NCI-H2171 treated with DMSO at 0.1 percent for 48 hours (cell line): ENCODE measurements at places on chromosomes 13 and 19.

DNA sequence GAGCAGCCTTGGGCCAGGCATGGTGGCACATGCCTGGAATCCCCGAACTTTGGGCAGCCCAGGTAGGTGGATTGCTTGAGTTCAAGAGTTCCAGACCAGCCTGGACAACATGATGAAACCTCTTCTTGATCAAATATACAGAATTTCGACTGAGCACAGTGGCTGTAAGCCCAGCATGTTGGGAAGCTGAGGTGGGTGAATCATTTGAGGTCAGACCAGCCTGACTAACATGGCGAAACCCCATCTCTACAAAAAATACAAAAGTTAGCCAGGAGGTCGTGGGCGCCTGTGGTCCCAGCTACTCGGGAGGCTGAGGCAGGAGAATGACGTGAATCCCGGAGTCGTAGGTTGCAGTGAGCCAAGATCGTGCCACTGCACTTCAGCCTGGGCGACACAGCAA lies 8.0 kb upstream of the NLRP7 start:
- DNase-seq, result no peak

GRCh38 chr19:9151367-9151766 lies 11.2 kb downstream of the ZNF317 start:
- DNase-seq, result no peak

- DNase-seq, result no peak
Measured at GRCh38 chr13:113443991-113444390, 9.3 kb downstream of the ADPRHL1 start.

DNA sequence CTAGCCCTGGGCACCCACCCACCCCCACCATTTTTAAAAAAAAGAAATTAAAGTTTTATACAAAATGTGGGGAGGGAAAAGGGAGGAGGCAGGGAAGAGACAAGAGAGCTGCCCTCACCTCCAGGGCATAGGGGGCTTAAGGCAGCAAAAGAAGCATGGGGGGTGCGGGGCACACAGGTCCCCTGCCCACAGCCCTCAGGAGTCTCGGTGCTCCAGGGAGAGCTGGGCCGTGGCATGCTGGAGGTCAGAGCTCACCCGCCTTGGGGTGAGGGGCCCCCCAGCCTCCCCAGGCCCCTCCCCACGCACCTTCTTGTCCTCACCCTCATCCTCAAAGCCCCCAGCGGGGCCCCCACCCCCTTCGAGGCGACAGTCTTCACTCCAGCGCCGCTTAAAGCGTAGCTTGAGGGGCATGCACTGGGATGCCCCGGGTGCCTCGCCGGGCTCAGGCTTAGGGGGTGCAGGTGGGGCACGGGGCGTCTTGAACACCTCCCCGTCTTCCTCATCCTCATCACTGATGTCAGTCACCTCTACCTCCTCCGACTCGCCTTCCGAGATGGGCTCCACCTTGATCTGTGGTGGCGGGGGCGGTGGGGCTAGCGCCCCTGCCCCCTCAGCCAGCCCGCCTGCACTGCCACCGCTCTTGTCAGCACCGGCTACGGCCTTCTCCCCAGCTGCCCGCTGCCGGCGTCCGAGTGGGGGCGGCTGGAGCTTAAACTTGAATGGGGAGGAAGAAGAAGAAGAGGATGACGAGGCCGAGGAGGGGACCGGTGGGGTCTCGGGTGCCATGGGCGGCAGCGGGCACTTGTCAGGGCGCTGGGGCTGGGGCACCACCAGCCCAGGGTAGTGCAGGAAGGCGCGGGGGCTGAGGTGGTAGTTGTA lies 6.1 kb upstream of the GSK3A start:
- DNase-seq, result no peak

DNA sequence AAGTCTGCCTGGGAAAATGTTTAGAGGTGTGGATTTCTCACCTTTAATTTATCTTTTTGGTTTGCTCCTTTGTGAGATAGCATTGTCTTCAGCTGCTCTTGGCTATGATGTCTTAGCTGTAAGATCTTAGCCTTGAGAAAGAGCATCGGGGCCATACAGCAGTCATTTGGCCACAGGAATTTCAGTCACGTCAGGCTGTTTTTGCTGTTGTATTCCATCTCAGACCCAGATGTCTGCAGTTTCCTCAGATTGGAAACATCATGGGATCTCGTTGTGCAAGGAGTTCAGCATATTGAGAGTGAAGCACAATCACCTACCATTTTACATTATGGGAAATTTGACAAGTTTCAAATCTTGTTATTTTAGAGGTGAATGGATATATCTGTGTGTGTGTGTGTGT lies 89.3 kb upstream of the C1QTNF9B start:
- no peak for DNase-seq

DNA sequence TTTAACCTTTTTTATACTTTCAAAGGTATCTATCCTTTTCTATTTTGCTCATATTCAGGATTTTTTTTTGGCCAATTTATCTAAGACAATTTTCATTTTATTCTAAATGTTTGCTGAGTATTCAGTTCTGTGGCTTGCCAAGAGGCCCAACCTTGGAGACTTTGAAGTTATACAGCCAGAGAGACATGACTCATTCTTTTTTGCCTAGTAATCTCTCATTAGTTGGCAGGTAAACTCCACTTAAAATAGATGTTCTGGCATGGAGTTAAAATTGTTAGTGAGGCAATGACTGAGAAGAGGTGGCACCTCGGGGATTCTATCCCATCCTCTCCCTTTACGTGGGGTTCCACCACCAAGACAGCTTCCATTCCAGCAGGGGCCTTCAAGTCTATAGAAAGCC lies 213.8 kb downstream of the KCTD12 start:
- DNase-seq, result no peak

DNA sequence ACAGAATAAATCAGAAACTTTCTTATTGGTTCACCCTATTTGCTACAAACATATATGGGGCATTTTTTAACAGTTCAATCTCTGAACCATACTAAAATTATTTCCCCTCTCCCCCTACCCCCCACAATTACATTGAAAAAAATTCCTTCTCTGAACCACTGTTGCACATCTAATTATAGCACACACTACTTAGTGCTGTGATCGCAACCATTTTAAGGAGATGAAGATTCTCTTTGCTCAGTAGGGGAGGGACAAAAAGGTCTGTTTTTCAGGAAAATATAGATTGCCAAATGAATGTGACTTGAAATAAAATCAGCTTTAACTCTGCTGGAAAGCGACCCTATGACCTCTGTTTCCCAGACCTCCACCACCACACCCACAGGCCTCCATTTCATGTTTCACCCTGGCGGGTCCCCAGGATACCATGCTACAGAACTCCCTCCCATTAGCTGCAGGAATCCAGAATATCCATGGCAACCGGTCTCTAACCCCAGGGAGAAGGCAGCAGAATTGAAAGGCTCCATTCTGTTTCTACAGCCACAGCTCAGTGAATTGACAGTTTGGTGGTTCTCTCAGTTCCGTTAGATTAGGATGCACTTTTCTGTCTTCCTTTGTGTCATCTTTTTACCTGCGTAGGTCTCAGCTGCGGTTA lies 286.3 kb downstream of the TBC1D4 start:
- DNase-seq, result no peak

GRCh38 chr19:28168557-28168956 lies 1044.4 kb downstream of the UQCRFS1 start:
- DNase-seq, result no peak

DNA sequence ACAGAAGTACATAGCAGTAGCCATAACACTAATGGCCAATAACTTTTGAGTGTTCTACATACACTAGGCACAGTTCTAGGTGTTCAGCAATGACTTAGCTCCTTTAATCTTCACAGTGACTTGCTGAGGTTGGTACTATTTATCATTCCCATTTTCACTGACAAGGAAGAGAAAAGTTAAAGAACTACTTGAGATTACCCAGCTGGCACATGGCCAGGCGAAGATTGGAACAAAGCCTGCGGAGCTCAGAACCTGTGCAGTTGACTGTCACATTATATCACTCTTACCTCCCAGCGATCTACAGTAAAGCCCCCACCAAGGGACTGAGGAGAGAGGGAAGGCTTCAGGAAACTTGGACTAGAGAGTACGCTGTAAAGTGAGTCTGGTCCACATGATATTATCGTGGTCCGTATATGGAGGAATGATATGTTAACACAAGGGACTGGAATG lies 42.4 kb upstream of the WDFY2 start:
- no peak for DNase-seq

- DNase-seq, result no peak
Measured at GRCh38 chr19:35404879-35405622, 34.2 kb downstream of the GPR42 start.

GRCh38 chr13:48192411-48192935 lies 40.5 kb upstream of the ITM2B start:
- peak; percentile 56 for DNase-seq

DNA sequence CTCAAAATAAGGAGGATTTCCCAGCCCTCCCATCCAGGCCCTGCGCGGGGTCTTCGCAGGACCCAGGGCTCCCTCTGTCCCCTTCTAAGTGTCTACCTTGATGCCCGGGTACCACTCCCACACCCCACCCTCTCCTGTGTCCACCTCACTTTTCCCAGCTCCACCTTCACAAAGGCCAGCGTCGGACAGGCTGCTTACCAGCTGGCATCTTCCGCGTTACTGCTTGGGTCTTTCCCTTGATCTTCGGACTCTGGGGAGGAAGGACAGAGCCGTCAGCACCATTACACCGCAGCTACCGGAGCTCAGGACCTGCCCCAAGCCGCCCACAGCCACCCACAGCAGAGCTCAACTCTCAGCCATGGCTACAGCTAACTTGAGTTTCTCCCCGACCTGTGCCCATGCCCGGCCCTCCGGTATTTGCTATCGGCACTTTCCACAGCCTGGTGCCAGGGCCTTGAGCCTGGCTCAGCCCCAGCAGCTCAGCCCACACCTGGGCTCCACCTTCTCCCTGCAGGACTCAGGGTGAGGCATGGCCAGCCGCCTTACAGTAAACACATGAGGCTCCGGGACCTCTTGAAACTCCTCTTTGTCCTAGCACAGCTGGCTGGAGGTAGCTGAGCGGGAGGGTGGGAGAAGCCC lies 3.8 kb downstream of the C13orf46 start:
- DNase-seq, result no peak

- DNase-seq, result no peak
Measured at GRCh38 chr13:81138353-81138980, 797.5 kb upstream of the SPRY2 start.

- no peak for DNase-seq
Measured at GRCh38 chr13:114025405-114025713, 51.5 kb upstream of the C13orf46 start.

DNA sequence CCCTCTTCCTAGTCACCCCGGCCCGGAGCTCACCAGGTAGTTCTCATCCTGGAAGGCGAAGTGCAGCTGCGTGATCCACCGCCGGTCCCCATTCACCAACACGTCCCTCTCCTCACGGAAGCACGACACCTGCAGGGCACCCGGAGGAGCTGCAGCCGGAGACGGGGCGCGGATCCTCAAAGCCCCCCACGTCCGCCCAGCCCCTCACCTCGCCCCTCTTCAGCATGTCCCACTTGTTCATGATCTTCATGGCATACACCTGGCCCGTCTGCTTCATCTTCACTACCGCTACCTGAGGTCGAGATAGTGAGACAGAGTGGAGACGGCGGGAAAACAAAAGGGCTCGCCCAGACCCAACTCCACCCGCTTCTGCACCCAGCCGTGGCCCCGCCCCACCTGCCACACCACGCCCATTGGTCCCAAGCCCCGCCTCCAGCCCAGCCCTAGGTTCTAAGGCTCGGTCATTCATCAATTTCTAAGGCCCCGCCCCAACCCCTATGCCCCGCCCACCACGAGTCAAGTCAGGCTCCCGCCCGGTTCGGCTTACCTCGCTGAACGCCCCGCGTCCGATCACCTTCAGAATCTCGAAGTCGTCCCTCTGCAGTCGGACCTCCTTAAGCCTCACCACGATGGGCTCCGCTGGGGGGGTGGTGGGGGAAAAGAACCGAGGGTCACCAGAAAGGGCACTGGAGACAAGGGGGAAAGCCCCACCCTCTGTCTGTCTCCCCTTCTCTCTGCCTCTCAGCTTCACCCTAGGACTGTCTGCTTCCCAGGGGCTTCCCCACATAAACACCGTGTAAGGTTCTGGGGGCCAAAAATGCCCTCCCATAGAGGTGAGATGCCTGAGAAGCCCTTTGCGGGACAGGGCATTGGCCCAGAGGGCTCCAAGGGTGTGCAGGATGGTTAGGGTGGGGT lies 2.8 kb downstream of the DMPK start:
- DNase-seq, result no peak

- no peak for DNase-seq
Measured at GRCh38 chr13:75744127-75744526, 108.0 kb downstream of the LMO7 start.

- DNase-seq, result no peak
Measured at GRCh38 chr13:43000676-43001075, 8.6 kb upstream of the EPSTI1 start.

DNA sequence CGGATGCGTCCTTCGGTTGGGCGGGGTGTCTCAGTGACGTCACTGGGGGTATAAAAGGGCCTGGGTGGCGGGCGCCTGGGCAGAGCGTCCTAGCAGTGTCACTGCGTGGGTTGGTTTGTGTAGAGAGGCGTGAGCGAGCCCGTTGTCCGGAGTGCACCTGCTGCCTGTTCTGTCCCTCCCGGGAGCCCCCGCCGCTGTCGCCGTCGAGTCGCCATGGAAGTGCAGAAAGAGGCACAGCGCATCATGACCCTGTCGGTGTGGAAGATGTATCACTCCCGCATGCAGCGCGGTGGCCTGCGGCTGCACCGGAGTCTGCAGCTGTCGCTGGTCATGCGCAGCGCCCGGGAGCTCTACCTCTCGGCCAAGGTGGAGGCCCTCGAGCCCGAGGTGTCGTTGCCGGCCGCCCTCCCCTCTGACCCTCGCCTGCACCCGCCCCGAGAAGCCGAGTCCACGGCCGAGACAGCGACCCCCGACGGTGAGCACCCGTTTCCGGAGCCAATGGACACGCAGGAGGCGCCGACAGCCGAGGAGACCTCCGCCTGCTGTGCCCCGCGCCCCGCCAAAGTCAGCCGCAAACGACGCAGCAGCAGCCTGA lies 2.9 kb downstream of the IER2 start:
- peak; percentile 92 for DNase-seq

DNA sequence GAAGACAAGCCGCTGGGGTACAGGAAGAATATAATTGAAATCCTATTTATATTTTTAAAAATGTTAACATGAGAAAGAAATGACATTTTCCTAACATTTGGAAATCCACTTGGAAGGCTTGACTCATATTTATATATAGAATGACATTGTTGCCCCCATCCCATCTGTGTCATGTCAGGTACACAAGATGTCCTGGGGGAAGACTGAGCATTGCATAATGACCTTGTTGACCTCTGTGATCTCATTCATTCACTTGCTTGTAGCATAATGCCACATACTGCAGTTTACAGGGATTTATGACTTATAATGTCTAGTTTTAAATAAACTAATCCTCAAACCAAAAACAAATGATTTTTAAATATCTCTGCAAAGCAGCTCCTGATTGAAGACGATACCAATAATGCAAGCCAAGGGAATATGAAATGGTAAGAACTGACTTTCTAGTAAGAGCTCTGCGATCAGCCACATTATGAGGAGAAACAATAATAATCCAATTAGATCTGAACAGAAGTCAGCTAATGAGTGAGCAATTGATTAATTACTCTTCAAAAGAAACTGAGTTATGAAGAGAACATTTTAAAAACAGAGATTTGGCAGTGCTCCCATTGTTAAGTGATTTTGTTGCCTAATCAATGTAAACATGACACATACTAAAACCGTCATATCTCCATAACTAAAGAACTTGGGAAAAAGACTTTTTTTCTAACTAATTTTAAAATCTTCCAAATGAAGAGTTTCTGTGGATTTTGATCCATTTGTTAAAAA lies 21.2 kb upstream of the VWA8 start:
- DNase-seq, result no peak
